ENCODE measurements at places on chromosomes 5 and 9.
A peak's percentile ranks its signal among the peaks of the same experiment; 100 is the strongest.

- DNase-seq = no peak
Measured at GRCh38 chr9:136149337-136149736, 30.7 kb upstream of the TMEM250 start.

DNA sequence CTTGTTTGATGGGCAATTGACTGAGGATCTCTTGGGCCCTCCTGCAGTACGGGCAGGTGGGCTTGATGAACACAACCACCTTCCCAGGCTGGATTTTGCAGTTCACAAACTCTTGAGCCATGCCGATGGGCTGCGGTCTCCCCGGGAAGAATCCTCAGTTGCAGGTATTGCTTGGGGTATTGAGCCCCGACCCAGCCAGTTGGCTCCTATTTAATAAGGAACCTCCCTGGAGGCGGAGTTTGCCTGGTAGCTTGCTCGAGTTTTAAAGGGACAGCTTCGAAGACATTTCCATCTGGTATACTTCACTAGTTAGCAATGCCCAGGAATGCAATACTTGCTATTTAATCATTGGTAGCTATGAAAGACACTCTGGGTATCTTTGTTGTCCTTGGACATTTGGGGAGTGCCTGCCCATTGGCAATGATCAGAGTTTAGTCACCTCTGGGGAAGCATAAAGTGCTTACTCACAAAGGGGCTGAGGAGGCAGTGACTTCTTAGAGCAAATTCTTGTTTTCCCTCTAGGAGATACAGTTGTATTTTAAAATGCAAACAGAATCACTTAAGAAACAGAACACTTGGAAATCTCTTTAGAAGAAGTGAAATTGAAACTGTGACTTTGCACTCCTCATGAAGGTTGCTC, at the start of gene GLRX:
TSS of gene GLRX (minus strand) at position 185 of the 640 bp plus-strand sequence. CDS start at position 121, 64 bp downstream.
- DNase-seq = peak; percentile 75

GRCh38 chr9:94002316-94003140, 47.4 kb upstream of the BARX1 start:
- DNase-seq = no peak

- DNase-seq = no peak
Measured at GRCh38 chr5:59593439-59594007, 300.0 kb downstream of the PDE4D start.

DNA sequence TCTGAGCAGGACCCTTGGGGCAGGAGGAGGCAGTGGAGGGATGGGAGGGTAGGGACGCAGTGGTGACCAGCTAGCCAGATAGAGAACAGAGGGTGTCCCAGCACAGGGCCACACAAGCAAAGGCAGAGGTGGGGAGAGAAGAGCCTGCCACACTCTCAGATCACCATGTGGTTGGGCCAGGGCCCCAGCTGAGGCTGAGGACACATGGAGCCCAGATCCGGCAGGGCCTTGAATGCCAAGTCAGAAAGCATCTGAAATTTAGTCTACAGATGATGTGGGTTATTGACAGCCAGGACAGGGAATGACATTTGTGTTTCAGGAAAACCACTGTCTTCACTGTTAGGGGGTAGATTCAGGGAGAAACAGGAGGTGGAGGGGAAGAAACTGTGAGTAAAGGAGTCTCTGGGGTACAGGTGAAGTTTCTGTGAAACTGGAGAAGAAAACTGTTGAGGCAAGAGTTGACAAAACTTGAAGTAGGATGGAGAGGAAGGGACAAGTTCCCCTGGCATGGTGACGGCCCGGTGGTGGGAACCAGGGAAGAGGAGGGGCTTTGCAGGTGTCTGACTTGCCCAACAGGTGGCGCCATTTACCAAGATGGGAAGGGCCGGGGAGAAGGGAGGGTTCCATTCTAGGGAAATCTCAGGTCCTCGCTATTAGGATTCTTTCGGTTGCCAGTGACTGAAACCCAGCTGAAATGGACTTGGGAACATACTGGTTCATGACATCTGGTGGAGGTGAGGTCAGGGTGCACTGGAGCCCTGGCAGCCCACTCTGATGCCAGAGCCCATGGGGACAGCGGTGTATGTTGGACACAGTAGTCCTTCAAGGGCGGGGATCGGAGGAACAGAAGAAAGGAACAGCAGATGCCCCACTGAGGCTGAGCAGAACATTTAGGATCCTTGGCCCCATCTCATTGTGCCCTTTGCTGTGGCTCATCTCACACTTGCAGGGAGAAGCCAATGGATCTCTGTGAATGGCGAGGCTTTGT, 100.1 kb downstream of the KCNIP1 start:
- peak; percentile 20 for DNase-seq

GRCh38 chr5:101995585-101995984, 300.5 kb downstream of the SLCO4C1 start:
- DNase-seq = no peak

DNA sequence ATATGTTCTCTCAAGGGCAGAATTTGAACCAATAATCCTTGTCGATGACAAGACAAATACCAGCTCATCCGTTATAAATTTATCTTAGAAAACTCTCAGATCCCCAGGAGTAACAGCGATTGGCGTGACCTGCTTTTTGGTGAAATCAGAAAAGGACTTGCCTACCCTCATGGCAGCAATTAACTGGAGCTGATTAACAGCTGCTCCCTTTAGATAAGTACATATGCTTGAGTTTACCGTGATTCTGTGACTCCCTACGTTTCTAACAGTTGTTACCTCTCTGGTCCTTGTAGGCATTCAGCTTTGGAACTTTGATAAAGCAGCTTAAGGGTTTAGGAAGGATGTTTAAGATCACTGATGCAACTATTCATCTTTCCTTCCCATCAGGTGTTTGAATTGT, 2.6 kb downstream of the INVS start:
- DNase-seq = no peak

DNA sequence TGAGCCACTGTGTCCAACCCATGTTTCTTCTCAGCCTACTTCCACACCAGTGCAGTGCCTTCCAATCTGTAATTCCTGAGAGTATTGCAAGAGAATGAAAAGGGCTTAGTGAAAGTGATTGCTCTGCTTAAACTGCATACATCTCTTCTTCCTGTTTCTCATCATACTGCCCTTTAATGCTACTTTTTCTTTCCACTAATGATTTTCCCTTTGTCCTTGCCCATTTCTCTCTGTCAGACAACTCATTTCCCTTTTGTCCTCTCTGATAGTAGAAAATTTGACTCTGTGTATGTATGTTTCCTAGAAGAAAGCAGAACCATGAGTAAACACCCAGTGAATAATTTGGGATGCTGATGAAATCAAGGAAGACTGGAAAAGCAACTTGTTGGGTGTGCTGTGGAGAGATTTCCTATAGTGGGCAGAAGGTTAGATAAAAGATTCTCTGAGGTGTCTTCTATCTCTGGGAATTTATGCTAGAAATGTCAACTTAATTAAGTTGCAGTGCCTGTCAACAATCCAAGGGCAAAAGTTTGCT, 102.2 kb upstream of the CHD1 start:
- no peak for DNase-seq

DNA sequence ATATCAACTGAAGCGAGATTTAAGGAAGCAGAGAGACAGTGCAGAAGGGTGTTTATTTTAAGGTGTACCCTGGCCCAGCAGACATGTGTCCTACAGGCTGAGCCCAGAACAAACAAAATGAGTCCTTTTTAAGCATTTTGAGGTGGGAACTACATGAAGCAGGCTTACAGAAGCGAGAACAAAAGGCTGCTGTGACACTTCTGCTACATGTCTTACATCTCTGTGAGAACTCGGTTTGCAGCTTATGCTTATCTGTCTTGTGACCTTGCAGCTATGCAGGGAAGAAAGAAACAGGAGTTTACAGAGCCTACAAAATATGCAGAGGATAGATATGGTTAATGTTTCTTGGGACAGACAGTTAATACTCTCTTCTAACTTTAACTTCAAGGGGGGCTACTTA, 295.9 kb downstream of the CEMIP2 start:
- no peak for DNase-seq

GRCh38 chr9:135718616-135719015, 16.6 kb downstream of the KCNT1 start:
- DNase-seq = no peak

- DNase-seq = no peak
Measured at GRCh38 chr5:110268283-110268682, 458.2 kb downstream of the TMEM232 start.

- DNase-seq = no peak
Measured at GRCh38 chr5:128870923-128871322, 94.4 kb upstream of the SLC27A6 start.

DNA sequence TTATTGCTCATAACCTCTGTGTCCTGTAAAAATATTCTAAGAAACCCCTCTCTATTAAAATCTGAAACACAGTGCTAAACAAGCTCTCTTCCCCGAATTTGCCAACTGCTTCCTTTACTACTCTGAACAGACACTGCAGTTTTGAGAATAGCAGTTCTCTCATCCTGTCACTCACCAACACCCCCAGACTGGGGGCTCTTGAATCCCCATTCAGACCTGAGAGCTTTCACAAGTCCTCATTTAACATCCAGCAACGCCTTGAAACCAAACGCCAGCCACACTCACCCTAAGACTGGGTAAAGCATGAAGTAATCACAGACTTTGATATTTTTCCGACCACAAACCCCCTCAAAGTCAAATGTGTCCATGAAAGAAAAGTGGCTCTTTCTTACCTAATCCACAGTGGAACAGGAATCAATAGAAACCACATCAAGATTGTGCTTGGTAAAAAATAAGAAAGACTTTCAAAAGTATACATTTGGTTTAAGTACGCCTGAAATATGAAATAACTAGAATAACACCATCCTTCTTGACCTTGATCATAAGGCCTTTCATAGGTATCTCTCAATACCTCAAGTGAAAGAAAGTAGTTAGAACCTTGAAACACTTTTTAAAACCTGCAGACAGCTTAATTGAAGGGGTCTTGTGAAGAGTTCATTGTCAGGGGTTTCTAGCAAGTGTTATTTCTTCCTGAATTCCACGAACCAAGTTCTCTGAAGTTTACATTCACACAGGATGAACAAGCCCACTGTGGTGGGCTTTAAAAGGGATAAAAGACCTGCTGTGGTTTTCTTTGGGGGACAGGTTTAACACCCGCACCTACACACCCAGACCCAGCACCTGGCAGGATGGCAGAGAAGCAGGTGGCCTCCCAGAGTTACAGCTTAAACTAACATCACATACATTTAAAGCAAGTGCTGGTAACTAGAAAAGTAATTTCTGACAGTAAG, 412.6 kb downstream of the MLLT3 start:
- DNase-seq = no peak

DNA sequence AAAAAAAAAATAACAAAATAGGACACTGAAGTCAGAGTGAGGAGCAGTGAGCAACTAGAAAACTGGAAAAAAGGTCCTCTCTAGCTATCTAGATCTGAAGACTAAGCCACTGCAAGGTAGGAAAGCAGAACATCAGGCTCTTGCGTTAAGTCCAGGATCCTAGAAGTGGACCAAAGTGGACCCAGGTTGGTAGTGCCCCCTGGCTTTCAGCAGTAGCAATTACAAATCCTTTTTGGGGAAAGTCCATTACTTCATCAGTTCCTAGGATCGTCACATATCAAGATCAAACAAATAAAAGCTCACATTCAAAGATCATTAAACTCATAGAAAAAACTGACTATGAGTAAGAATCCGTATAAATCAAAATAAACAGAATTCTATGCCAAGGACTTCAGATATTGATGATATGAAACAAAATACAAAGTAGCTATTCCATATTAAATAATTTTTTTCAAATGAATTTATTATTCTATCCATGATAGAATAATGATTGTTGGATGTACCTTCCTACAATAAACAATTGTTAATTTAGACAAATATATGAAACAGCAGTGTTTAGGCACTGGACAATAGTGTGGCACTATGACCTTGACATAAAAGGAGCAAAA, 6.5 kb upstream of the RICTOR start:
- peak; percentile 23 for DNase-seq

- no peak for DNase-seq
Measured at GRCh38 chr9:81798606-81799005, 109.3 kb upstream of the TLE1 start.

DNA sequence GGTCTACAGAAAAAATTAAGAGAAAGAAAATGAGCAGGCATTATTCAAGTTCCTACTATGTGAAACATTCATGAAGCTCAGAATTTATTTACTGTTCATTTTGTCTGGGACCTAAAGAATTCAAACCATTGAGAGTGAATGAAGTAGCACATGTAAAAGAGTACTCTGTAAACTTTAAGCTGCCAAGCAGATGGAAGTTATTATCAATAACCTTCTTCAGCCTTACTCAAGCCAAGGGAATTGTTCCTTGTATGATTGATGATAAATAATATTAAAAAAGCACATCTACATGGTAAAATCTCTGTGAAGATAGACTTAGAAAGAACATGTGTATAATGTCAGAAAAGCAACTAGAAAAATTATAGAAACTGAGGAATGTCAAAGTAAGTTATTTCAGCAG, 17.8 kb upstream of the GLIS3 start:
- DNase-seq = no peak

DNA sequence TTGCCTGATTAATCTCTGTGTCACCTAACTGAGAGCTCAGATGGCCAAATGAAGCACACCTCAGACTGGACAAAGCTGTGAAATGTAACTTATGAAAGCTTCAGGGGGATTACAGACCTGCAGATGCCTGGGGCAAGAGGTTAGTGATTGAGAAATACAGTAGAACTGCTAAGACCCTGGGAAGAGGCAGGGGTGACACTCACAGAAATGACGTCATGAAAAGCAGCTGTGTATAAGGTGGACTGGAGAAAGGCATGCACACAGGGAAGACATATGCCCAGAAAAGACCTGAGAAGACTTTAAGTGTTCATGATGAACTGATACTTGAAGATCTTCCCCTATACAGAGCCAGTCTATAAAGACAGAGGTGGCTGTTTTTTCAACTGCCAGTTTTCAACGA, 49.3 kb upstream of the SPTLC1 start:
- DNase-seq = no peak

- DNase-seq = no peak
Measured at GRCh38 chr5:39774605-39775004, 349.8 kb upstream of the DAB2 start.

- no peak for DNase-seq
Measured at GRCh38 chr5:154722936-154723335, 32.2 kb upstream of the LARP1 start.

DNA sequence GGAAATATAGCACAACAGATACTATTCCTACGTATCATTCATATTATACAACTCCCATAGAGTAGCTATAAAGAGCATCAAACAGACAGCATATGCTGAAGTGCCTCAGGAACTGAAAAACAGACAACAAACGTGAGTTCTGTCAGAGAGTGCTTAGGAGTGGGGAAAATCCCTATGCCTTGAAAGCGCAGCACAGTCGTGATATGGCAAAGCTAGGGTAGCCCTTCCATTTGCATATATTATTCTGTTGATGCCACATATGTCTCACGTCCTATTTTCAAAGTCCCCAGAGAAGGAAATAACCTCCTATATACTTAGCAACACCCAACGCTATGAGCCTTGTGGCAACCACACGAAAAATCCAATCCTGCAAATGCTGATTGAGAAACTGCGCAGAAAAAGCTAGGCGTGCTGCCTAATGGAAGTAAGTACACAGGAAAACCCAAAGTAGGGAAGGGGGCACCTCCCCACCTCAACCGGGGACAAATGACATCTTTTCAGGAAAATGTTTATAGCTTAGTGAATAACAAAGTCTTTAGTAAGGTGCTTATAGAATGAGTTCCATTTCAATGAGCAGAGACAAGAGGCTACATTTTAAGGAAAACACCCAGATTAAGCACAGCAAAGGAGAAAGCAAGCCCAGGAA, 105.1 kb downstream of the MED10 start:
- DNase-seq = no peak
